ENCODE measurements at places on chromosomes 7 and 10. TPM values are rescaled to one million over a fixed set of nuclear protein-coding genes. Genes with fewer than 3 reads are reported as not detected.

DNA sequence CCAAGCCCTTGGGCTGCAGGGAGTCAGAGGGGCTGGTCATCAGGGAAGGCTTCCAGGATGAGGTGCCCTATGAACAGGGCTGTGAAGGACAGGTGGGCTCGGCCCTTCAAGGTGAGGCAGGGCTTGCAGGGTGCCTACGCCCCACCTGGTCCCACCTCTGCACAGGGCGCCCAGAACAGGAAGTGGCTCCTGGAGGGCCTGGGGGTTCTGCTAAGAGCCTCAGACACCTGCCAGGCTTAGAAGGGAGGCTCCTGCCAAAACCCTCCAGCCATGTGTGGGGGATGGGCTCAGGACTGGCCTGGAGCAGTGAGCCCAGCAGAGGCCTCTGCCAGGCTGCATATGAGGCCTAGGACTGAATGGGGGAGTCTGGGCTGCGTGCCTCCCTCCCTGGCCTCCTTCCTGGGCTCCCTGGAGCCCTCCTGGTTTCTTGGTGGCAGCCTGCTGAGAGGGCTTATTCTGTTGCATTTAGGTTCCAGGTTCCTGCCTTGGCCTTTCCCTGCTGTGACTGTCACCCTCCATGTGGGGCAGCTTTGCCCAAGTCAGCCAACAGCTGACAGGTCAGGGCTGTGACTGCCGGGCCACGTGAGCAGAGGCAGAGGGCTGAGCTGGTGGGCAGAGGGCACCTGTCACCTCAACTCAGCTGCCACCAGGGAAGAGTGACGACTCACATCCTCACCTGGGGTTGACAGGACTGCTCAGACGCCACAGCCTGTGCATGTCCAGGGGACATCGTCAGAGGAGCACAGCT, 45.2 kb upstream of the MSMB start:
- DNase-seq, result no peak

DNA sequence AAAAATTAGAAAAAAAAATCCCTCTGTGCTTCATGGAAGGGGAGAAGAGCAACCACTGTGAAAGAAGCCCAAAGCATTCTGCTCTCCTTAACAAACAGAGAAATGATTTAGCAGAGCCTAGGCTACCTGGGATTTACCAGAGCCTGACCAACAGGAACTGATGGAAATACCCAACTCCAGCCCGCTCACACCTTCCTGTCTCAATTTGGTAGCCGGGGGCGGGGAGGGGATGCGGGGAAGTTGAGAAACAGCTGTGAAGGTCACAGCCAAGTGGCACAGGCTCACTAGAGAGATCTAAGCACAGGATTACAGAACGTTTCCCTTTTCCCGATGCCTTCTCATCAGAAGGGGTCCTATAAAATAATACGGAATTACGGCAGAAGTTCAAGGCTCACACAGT, 17.6 kb downstream of the RSU1 start:
- DNase-seq, result no peak

DNA sequence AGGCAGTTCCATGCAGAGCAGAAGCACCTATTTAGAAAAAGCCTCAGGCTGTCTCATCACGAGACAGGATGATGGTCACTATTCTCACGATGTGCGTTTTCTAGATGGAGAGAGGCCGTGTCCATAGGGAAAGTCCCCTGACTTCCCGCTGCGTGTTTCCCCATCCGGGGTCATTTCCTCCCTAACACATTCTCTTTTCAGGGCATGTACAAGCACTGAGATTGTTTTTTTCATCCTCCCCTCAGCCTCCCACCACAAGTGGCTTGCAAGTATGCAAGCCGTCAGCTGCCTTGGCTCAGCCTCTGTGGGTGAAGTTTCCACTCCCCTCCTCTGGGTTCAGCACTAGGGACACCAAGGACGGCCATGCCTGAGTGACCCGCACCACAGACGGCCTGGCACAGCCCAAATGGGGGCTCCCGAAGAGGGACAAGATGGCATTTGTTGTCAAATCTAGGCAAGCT, 2.7 kb upstream of the CALML5 start:
- no peak for DNase-seq

GRCh38 chr7:98745722-98746318, 124.0 kb downstream of the TMEM130 start:
- DNase-seq, result peak; percentile 84

TEX36 gene
- not detected for total RNA-seq

ATP6V1F gene
- total RNA-seq, result 130 TPM

CRPPA gene
- 0.11 TPM for total RNA-seq

ZNF25 gene
- total RNA-seq, result 2.2 TPM
